GM12878 (cell line): ENCODE measurements at places on chromosomes 12 and 14. TPM values are rescaled to one million over a fixed set of nuclear protein-coding genes. Genes with fewer than 3 reads are reported as not detected.

ITGB7 gene
- total RNA-seq: 459 and 487 TPM in 2 replicates

KLRC4 gene
- not detected in 2 replicates for total RNA-seq

CSAD gene
- total RNA-seq: 6.1 and 9.3 TPM in 2 replicates

CMTM5 gene
- total RNA-seq: not detected in 2 replicates

CCDC175 gene
- not detected in 2 replicates for total RNA-seq

GALNT16 gene
- total RNA-seq: 0.03 TPM in 1 of 2 replicates, not detected in the other

GDF3 gene
- total RNA-seq: not detected in 2 replicates

AKAP5 gene
- 3.7 and 4.0 TPM in 2 replicates for total RNA-seq

PUS1 gene
- total RNA-seq: 66.4 and 74.2 TPM in 2 replicates

FAM181A gene
- total RNA-seq: not detected in 2 replicates

LRRIQ1 gene
- not detected in 2 replicates for total RNA-seq
